ENCODE measurements at places on chromosomes 4 and X.

DNA sequence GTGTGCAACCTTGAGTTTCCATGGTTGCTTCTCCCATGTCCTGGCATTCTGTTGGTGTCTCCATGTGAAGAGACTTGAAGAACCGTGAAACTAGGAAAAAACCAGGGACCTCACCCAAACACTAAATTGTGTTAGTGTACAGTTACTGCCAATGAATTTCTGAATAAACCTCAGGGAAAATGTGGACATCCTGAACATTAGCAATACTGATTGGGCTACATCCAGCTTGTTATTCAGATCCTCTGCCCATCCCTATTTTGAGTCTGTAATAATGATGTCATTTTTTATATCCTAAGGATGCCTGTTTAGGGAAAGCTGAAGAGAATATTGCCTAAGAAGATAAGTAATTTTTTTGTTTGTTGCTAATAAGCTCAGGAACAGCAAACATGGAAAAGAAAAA is 262.7 kb downstream of the TMA16 start:
- DNase-seq, result no peak

- peak; percentile 21 for DNase-seq
Observed at GRCh38 chr4:48290146-48290772, 20.6 kb upstream of the TEC start.

DNA sequence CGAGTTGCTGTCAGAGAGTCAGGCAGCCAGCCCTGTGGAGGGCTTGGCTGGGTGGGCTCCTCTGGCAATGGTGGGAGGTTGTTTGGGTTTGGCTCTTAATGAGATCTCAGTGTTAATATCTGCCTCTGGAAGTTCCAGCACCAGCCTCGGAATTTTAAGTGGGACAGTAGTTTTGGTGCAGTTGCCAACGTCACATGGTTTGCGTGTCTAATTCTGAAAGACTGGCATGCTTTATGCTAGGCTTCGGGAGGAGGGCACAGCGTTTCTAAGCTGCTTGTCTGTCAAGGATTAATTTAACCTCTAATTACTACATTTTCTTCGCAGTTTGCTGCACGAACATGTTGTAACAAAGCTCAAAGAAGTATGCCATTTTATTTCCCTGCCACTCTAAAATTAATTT is 9.2 kb downstream of the MAMLD1 start:
- no peak for DNase-seq

DNA sequence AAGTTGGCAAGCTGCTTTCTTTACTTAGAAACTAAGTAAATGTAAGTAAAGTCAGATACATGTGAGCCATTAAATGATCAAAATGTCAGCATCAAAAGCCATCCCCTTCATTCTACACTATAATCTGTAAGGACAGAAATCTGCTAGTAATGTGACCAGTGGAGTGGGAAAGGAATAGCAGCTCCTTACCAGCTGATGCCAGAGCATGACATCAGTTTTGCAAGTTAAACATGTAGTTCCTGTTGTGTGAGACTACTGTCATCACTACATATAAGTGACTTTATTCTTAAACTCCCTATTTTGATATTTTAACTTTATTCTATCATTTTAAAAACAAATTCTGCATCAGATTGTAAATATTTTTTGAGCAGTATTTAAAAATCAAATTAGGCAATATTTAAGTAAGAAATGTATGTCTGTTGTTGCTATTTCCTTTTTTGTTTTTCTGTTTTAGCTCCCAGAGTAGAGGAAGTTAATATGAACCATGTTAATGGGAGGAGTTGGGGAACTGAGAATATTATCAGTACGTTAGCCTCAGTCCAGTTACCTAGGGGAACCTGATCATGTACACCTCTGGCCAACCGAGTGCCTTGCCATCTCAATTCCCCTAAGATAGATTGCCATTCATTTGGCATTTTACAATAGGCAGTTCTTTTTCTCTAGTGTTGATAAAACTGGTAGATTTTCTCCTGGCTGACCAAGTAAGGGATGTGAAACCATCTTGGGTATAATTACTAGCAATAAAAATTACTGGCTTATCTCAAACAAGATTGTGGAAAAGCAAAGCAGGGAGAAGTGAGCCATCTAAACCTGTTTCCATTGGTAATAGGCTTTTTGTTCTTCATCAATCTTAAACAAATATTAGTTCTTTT is 34.7 kb downstream of the CCNI start:
- no peak for DNase-seq

- no peak for DNase-seq
Observed at GRCh38 chrX:79375340-79375739, 8.2 kb upstream of the ITM2A start.

DNA sequence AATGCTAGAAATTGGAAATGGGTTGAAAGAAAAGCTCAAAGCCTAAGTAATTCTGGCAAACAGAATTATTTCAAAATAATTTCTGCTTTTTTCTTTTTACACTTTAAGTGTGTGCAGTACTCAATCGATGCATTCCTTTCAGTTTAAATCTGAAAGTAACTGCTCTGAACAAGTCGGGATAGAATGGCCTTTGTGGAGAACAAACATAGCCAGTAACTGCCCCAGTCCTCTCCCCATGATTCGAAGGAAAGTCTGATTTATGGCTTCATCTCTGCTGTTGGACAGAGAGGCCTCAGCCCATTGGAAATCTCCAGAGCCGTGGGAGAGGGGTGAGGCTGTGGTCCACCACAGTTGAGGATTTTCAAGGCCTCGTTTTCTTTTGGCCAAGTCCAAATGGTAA is 174.0 kb upstream of the TLL1 start:
- DNase-seq, result no peak

DNA sequence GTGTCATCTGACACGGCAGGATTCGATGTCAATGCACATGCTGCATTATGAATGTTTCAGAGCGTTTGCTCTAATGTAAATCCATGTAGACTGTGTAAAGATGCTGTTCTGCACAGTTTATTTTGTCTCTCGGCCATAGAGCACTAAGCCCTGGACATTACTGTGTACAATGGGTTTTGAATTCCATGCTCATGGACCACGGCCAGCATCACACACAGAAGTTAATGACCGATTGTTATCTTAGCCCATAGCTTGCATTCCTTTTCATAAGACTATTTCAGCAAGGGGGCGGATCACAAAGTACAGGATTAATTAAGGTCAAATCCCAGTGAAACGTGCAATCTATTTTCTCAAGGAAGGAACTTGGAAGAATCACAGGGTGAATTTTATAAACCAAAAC is 286.1 kb upstream of the TENM3 start:
- DNase-seq, result no peak

GRCh38 chrX:68571610-68572311 is 72.9 kb downstream of the YIPF6 start:
- DNase-seq, result no peak

- no peak for DNase-seq
Observed at GRCh38 chrX:136076942-136077341, 70.4 kb upstream of the FHL1 start.

DNA sequence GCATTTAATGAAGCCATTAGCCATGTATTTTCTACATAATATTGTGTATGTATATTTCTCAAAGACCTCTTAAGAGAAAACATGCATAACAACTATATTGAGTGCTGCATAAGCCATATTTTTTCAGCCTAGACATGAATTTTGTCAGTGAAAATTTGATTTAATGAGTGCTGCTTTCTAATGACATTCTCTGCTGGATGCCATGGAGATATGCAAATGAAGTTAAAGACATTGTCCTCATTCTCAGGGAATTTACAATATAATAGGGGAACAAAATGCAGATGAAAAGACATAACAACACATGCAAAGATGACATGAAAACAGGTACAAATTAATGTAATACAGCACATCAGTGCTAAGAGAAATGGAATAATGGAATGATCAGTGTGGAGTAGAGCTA is 118.7 kb downstream of the ATOH1 start:
- no peak for DNase-seq

GRCh38 chr4:131613824-131614216 is 1535.3 kb upstream of the PCDH10 start:
- no peak for DNase-seq

DNA sequence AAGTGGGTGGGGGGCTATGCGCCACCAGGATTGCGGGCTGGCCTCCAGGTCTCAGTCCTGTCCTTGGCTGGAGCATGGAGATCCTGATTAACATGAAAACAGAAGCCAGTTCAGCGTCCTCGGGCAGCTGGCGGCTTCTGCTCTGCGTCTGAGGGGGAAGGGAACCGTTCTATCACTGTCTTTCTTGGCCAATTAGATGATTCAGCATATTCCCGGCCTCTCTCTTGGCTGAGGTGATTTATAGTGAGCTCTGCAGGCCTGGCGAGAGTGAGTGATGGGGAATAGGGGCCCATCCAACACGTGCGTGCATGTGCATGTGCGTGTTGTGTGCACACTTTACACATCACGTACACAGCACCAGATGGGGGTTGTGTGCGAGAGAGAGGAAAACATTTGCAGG is 145.8 kb upstream of the ATP6AP2 start:
- DNase-seq, result no peak

- no peak for DNase-seq
Observed at GRCh38 chr4:24686866-24687692, 102.7 kb upstream of the DHX15 start.

All from CD4-positive, alpha-beta T cell treated with Interleukin-10 for 1 hour (primary cell).